ENCODE measurements at places on chromosomes 11 and 22. TPM values are rescaled to one million over a fixed set of nuclear protein-coding genes. Genes with fewer than 3 reads are reported as not detected.
A peak's percentile ranks its signal among the peaks of the same experiment; 100 is the strongest.

Gene GUCY1A2
- total RNA-seq, result not detected

Gene TEX54
- 1.3 TPM for total RNA-seq

DNA sequence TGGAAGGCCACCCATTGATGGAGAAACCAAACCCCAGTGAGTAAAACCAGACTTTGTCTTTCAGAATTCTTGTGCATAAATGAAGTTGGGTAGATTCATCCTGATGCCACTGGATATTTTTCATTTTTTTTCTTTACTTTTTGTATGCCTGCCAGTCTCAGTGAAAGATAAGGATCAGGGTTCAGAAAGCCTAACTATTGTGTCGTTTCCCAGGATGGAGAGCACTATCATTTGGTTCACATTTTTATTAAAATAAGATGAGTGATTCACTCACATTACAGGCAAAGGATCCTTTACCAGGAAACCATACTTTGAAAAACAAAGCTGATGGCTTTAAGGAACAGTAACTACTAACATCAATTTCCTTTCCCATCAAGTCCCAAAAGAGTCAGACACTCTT lies 52.0 kb downstream of the ARFGAP2 start:
- H3K4me3 ChIP-seq, result no peak overlapping the region
- no peaks in the 10 kb centered on the region for H3K27me3 ChIP-seq
- no peaks in the 10 kb centered on the region for H3K4me1 ChIP-seq
- no peaks in the 10 kb centered on the region for H3K36me3 ChIP-seq

DNA sequence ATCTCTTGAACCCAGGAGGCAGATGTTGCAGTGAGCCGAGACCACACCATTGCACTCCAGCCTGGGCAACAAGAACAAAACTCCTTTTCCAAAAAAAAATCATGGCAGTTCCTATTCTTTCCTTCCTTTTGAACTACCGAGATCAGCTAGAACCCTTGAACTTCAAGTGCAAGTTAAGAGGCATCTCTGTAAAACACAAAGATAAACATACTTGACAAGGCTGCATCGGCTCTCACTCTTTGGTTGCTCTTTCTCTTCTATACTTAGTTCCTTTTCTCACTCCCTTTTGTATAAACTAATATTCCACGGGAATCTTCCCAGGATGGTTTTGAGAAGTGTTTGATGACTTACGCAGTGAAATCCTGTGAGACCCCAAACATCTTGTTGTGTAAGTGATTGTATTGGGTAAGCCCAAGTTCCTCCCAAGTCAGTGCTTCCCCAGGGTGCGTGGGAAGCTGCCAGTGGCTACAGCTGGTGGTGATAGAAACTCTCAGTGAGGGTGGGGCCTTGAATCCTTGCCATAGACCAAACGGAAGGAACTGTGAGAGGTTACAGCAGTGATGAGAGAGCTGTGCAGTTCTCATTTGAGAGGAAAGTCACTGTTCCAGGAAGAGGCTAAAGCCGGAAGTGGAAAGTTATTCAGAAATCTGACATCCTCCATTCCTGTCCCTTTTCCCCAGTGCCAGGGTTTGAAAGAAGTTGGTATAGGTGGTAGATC lies 24.1 kb upstream of the CDC42EP2 start:
- peak overlapping the region; percentile 12 for H3K27ac ChIP-seq
- H3K4me1 ChIP-seq, result no peaks in the 10 kb centered on the region
- H3K27me3 ChIP-seq, result no peaks in the 10 kb centered on the region
- no peak overlapping the region for H3K4me3 ChIP-seq

GRCh38 chr11:64060861-64061444 lies 25.2 kb downstream of the FLRT1 start:
- peak; percentile 56 for DNase-seq
- no peak overlapping the region for H3K27ac ChIP-seq
- H3K27me3 ChIP-seq, result peaks cover 13% of the 10 kb centered on the region
- peaks cover 5% of the 10 kb centered on the region for H3K4me1 ChIP-seq
- H3K4me3 ChIP-seq, result peak overlapping the region; percentile 81
- H3K36me3 ChIP-seq, result peaks cover 2% of the 10 kb centered on the region

DNA sequence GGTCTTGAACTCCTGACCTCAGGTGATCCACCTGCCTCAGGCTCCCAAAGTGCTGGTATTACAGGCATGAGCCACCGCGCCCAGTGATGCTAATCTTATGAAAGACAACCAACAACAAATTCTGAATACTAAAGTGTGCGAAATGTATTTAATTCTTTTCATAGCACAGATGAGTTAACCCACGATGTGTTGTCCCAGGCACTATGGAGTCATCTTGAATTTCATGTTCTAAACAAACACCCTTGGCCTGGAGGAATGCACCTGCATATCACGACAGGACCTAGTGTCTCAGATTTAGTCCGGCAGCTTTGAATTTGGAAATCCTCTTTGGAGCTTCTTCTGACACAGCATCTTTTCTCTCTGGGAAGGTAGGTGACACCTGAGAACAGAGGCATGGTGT lies 16.2 kb upstream of the VPREB1 start:
- DNase-seq, result no peak
- no peaks in the 10 kb centered on the region for H3K36me3 ChIP-seq
- H3K27me3 ChIP-seq, result no peaks in the 10 kb centered on the region
- H3K4me1 ChIP-seq, result no peaks in the 10 kb centered on the region

- no peak for DNase-seq
- H3K27me3 ChIP-seq, result no peaks in the 10 kb centered on the region
- H3K27ac ChIP-seq, result no peak overlapping the region
- H3K4me3 ChIP-seq, result no peak overlapping the region
- H3K4me1 ChIP-seq, result no peaks in the 10 kb centered on the region
- H3K36me3 ChIP-seq, result no peaks in the 10 kb centered on the region
Observed at GRCh38 chr22:44941207-44941606, 68.6 kb downstream of the PHF21B start.
